Activated T-cell treated with anti-CD3 and anti-CD28 coated beads, Interleukin-2, amount 50 U/mL, for 4 hours (primary cell): ENCODE measurements at places on chromosomes 2 and 18. TPM values are rescaled to one million over a fixed set of nuclear protein-coding genes. Genes with fewer than 3 reads are reported as not detected.

Gene TFCP2L1
- 0.05 TPM for total RNA-seq

Gene CTLA4
- 221 TPM for total RNA-seq

Gene SULT1C2
- not detected for total RNA-seq

Gene KRTCAP3
- 5.2 TPM for total RNA-seq

Gene NEU4
- total RNA-seq, result not detected

Gene INO80B
- total RNA-seq, result 55.8 TPM

Gene TUBB8B
- total RNA-seq, result not detected

Gene HOXD4
- total RNA-seq, result not detected

Gene VWA3B
- not detected for total RNA-seq

Gene CRYGD
- not detected for total RNA-seq

Gene DNER
- total RNA-seq, result not detected

Gene TMEM37
- total RNA-seq, result not detected

Gene SKA1
- total RNA-seq, result 3.3 TPM

Gene NT5C1B
- not detected for total RNA-seq

Gene BCL11A
- total RNA-seq, result 0.38 TPM

Gene SNTG2
- 1.0 TPM for total RNA-seq

Gene PDCD1
- total RNA-seq, result 60.5 TPM

Gene EFEMP1
- total RNA-seq, result 0.40 TPM

Gene PRKD3
- total RNA-seq, result 48.4 TPM

Gene OSGEPL1
- 10.3 TPM for total RNA-seq

Gene SMYD1
- not detected for total RNA-seq

Gene STK36
- total RNA-seq, result 15.7 TPM

Gene AQP12A
- total RNA-seq, result not detected

Gene RGPD3
- 0.33 TPM for total RNA-seq

Gene KLHL30
- not detected for total RNA-seq

Gene RAB12
- total RNA-seq, result 13.6 TPM

Gene UPP2
- not detected for total RNA-seq

Gene DAW1
- not detected for total RNA-seq

Gene ID2
- 225 TPM for total RNA-seq

Gene SLC8A1
- total RNA-seq, result 0.26 TPM

Gene SDC1
- total RNA-seq, result 0.73 TPM

Gene SERPINB10
- not detected for total RNA-seq

Gene TMEM169
- total RNA-seq, result 0.53 TPM

Gene SERPINB13
- not detected for total RNA-seq

Gene C1QL2
- total RNA-seq, result not detected

Gene SLC5A7
- total RNA-seq, result not detected

Gene ADCYAP1
- not detected for total RNA-seq

Gene TGFA
- total RNA-seq, result 0.33 TPM

Gene TGIF1
- 35.0 TPM for total RNA-seq

Gene ARID5A
- total RNA-seq, result 131 TPM

Gene CTIF
- 4.3 TPM for total RNA-seq

Gene FAM136A
- 117 TPM for total RNA-seq

Gene PLGLB2
- 0.16 TPM for total RNA-seq

Gene GEN1
- total RNA-seq, result 14.1 TPM

Gene PLEKHA3
- total RNA-seq, result 28.1 TPM

Gene PDE1A
- not detected for total RNA-seq

Gene ANKRD30BL
- not detected for total RNA-seq

Gene ERBB4
- not detected for total RNA-seq

Gene GPR155
- total RNA-seq, result 2.7 TPM

Gene GPD2
- total RNA-seq, result 20.7 TPM

Gene NYAP2
- not detected for total RNA-seq

Gene NFE2L2
- 58.5 TPM for total RNA-seq

Gene FAHD2B
- total RNA-seq, result 7.6 TPM

Gene CAB39
- total RNA-seq, result 125 TPM

Gene ZNF532
- total RNA-seq, result 6.1 TPM

Gene CCDC148
- total RNA-seq, result 0.14 TPM

Gene ARHGEF4
- 0.43 TPM for total RNA-seq

Gene TBC1D8
- total RNA-seq, result 1.1 TPM

Gene SIX3
- total RNA-seq, result not detected
